ENCODE measurements at places on chromosomes 4 and X. TPM values are rescaled to one million over a fixed set of nuclear protein-coding genes. Genes with fewer than 3 reads are reported as not detected.

GRCh38 chr4:15336410-15337167, 91.2 kb upstream of the C1QTNF7 start:
- DNase-seq: no peak
- H3K4me3 ChIP-seq: no peak overlapping the region
- H3K27ac ChIP-seq: no peak overlapping the region

- DNase-seq: no peak
- H3K4me1 ChIP-seq: no peaks in the 10 kb centered on the region
- no peaks in the 10 kb centered on the region for H3K36me3 ChIP-seq
- no peaks in the 10 kb centered on the region for H3K27me3 ChIP-seq
- no peak overlapping the region for H3K27ac ChIP-seq
Observed at GRCh38 chr4:79759793-79760192, 313.2 kb downstream of the ANTXR2 start.

CXCL6 gene
- not detected for total RNA-seq

GPR119 gene
- total RNA-seq: not detected

RHOXF2 gene
- not detected for total RNA-seq

TBC1D9 gene
- total RNA-seq: 19.4 TPM

Data from ovary (tissue), 10 donors.